ENCODE measurements at places on chromosomes 4 and X.

DNA sequence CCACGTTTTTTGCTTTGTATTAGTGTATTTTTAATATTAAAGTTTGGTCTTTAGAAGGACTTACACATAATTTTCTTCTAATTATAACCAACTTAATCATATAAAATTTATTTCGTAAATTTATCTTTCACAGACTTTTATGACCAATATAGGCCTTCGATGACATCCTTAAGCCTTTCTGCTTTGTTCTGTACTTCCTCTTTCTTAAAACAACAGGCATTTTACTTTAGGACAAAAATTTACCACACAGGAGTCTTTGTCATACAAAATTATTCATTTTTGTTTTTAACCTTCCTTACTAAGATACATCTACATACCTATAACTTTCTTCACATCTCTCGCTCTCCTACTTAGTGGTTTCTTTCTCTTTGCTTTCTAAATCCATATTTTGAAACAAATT is 56.3 kb downstream of the RGS12 start:
- peak; percentile 21 for DNase-seq

DNA sequence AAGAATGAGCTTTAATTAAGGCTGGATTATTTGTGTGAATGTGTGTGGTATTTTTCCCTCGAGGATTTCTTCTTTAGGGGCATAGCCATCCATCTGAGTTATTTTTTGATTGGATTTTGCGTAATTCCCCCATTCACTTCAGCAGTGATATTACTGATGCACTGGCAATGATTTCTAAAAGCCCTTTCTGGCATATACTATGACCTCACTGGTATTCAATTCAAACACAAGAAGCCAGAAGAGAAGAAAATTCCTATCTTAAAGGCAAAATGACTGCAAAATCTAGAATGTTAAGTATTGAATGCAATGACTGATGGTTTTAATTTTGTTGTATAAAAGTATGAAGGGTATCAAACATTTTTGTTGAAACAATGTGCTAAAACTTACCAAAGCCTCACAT is 71.1 kb upstream of the DDIT4L start:
- no peak for DNase-seq

DNA sequence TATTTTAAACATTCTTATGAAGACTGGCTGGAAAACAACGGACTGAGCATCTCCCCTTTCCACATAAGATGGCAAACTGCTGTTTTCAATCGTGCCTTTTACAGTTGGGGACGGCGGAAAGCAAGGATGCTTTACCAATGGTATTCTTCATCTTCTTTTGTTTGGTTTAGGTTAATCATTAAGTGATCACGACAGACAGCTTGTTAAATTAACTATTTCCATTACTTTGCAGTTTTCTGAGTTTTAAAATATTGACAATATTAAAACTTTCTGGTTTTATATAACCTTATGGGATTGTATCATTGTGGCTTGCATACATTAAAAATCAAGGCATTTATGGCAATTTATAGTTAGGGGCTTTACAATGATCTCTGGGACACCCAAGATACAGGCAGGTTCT is 3.8 kb downstream of the MBTPS2 start:
- DNase-seq: no peak

- DNase-seq: peak; percentile 49
Observed at GRCh38 chr4:183445097-183445428, 627 bp downstream of the CDKN2AIP start.

DNA sequence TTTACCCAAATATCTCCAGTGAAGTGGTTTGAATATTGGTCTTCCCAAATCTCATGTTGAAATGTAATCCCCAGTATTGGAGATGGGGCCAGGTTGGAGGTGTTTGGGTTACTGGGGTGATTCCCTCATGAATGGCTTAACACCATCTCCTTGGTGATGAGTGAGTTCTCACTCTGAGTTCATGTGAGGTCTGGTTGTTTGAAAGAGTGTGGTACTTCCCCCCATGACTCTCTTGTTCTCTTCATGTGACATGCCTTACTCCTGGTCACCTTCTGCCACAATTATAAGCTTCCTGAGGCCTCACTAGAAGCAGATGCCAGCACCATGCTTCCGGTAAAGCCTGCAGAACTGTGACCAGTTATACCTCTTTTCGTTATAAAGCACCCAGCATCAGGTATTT is 32.9 kb upstream of the OTUD4 start:
- DNase-seq: no peak

Measured in inflammatory macrophage treated with lipopolysaccharide for 4 hours (primary cell).